ENCODE measurements at places on chromosomes 7 and 10.

DNA sequence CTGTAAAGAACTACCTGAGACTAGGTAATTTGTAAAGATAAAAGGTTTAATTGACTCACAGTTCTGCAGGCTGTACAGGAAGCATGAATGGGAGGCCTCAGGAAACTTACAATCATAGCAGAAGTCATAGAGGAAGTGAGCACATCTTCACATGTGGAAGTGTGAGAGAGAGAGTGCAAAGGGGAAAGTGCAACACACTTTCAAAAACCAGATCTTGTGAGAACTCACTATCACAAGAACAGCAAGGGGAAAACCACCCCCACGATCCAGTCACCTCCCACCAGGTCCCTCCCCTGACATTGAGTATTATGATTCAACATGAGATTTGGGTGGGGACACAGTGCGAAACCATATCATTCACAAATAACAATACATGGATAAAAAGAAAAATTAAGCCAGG is 24.5 kb downstream of the AVL9 start:
- DNase-seq = no peak

GRCh38 chr7:70419526-70420380 is 712.2 kb upstream of the GALNT17 start:
- DNase-seq = no peak

DNA sequence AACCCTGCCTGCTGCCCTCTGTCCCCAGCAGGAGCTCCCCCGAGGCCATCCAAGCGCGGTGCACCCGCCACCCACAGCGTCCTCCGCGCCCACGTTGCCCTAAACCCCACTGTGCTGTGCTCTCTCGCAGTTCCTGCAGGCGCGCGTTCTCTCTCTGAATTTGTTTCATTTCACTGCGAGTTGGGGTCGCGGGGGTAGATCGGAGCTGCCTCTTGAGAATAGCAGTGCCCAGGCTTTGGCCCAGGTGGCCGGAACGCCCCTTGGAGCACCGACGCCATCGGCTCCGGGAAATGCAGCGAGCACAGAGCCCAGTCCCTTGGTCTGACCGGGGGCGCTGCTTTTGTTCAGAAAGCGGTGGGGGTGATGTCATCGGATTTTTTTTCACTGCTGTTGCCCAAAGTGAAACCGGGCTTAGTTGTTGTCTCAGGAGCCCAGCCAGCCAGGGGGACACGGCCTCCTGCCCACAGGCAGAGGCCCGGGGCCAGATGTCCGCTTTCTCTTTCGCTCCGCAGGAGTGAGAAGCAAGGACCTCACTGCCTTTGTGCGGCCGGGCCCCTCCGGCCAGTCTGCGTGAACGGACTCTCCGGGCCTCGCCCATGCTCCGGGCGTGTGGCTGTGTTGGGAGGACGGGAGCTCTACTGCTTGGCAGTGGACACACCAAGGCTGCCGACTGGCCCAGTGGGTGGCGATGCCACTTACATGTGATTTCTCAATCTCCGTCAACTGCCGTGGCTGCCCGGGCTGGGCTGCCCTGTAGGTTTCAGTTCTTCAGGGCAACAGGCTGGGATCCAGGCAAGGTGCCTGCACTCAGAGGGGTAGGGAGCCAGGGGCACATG is 43.1 kb downstream of the FOXK1 start:
- peak; percentile 21 for DNase-seq

- DNase-seq = peak; percentile 61
These were observed 103.0 kb upstream of the LSM8 start for GRCh38 chr7:118080947-118081346.

DNA sequence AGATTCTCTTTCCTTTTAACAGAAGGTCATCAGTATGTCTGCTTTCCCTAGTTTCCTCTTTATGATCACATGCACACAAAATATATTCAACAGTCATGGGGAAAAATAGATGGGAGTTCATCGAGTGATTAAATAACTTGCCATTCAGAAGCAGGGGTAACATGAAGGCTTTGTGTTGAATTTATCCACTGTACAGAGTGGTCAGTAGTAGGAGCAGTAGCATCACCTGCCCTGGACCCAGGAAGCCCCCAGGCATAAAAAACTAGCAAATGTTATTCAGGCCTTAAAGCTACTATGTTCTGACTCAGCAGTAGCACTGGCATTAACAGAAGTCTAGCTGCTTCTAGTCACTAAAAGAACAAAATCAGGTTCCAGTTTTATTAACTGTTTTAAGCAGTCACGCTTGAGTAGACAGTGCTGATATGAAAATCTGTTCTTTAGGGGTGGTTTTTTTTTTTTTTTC is 31.4 kb upstream of the FAM133B start:
- DNase-seq = peak; percentile 55

GRCh38 chr7:24477398-24478136 is 95.7 kb upstream of the PALS2 start:
- no peak for DNase-seq

Measured in SK-MEL-5 (cell line).